ENCODE measurements at places on chromosomes 12 and 14.
A peak's percentile ranks its signal among the peaks of the same experiment; 100 is the strongest.

DNA sequence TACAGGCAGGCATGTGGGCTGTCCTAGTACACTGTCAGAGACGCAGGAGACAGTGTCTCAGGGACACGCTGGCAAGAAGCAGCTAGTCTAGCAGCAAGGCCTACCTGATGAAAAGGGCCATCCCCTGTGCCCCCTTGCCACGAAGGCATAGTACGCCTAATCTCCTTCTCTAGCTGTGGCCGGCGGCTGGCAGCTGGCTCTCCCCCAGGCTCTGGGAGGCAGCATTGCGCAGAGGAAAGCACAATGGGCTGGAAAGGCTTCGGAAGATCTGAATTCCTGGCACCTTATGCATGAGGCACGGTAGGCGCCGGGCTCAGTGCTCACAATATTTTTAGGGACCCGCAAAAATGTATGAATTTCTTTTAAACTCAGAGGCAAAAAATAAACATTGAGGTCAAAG is 16.0 kb upstream of the PLEKHH1 start:
- no peak for DNase-seq

DNA sequence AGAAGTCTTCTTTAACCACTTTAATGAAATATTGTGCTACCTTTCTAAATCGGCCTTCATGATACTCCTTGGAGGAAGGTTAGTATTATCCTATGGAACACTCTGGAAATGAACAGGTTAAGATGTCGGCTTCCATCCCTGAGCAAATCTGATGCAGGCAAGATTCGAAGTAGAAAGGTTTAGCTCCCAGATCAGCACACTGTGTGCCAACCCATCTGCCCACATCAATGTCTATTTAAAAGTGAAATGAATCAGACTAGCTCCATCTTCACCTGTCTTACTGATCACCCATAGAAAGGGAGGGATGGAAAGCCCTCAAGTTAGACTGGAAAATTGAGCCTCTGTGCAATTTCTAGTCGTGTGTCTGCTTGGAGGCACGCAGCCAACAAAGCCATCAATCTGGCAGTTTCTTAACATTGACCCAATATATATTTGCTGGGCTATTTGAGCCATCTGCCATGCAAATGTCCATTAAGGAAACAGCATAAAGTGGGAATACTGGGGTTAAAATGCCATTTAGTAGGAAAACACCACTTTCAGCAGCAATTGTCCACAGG is 506.1 kb downstream of the RMST start:
- DNase-seq: no peak

DNA sequence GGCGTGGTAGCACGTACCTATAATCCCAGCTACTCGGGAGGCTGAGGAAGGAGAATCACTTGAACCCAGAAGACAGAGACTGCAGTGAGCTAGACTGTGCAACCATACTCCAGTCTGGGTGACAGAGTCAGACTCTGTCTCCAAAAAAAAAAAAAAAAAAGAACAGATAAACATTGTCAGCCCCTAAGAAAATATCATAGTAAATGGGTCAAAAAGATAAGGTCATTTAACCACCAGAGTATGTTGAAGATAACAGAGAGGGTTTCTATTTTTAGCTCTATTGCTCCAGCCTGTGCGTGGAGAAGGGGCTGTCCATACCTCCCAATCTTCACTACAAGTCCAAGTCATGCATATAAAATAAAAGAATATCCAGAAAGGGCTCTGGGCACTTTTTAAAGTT is 15.4 kb downstream of the LGMN start:
- DNase-seq: no peak

DNA sequence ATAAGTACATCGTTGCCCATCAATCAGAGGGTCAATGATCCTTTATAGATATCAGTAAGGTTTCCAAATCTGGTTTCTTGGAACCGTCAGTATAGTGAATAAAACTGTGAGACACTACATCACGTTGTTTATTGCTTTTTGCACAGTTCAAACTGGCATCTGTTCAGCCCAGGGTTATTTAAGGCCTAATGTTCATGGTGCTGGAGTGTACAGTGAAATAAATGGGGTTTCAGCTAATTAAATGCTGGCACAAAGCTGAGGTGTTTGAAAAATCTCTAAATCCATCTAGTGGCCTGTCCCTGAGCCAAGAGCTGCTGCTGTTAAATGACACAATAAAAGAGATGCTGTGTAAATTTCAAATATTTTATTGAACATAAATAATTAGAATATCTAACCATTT is 69.9 kb downstream of the RPS29 start:
- no peak for DNase-seq

DNA sequence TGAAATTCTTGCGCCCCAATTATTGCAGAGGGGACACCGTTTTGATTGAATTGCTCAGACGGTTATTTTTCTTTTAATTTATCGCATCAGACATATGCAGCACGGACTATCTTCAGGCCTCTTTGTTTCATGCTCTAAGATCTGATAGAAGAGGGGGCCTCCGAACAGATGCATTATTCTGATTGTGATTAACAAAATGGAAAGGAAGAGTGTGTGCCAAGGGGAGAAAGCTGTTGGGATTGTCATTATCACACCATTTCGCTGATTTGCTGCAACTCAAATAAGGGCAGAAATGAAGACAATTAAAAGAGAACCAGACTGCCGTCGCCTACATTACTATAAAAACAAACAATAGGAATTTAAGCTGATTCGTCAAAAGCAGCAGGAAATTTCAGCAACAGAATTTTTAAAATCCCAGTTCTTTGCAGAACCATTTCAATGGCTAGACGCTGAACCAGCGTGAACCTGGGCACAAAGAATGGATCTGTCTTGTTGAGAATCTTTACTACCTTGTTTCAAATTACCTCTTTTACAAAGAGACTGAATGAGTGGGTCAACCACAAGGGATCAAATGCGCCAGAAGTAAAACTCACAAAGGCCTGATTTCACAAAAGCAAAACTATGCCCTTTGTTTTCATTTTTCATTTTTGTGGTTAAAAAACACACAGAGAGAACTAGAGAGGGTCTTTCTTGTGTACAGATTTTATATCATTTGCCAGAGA is 30.6 kb downstream of the TMEM132D start:
- DNase-seq: no peak

DNA sequence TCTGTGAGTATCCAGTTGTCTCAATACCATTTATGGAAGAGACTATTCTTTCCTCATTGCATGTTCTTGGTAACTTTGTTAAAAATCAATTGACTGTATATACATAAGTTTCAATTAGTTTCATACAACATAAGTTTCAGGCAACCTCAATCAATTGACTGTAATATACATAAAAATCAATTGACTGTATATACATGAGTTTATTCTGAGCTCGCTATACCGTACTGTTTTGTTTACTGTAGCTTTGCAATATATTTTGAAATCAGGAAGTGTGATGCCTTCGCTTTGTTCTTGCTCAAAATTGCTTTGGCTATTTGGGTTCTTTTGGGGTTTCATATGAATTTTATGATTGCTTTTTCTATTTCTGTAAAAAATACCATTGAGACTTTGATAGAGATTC is 392.0 kb downstream of the BTG1 start:
- no peak for DNase-seq

DNA sequence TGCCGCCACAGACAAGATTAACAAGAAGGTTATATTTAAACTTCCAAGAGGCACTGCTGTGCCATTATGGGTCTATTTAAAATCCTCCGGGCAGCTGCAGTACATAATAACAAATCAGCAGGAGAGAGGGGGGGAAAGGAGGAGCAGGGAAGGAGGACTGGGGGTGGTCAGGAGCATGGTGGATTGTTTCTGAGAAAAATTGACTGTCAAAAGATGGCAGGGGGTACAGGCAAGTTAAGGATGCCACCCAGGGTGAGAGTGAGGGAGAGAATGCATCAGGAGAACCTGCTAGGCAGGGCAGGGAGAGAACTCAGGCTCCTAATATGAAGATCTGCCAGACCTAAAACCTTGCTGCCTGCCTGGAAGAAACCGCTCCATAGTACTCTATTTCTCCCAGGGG is 181.8 kb downstream of the GRIN2B start:
- DNase-seq: no peak

DNA sequence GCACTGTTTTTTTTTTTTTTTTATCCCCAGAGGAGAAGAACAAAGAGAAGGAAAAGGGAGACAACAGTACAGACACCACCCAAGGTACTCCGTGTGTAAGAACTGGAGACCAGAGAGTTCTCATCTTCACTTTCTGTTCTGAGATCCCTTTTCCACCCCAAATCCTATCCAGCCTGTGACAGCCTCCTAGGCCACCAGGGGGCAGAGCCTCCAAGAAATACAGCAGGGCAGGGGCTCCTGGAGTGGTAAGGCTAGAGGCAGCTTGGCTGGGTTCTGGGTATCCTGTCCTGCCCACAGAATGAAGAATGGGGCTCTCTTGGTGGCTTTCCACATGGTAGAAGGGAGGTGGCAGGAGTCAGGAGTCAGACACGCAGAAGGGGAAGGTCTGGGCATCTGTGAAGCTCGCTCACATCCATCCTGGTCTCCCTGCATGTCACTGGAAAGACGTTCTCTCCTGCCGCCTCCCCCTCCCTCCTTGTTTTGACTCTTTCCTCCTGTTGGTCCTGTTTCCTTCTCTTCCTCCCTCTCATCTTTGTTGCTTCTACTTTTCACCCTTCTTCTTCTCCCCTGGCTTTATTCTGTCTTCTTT is 12.0 kb downstream of the CLSTN3 start:
- peak; percentile 63 for DNase-seq

GRCh38 chr14:104794631-104794992 is 936 bp downstream of the AKT1 start:
- no peak for DNase-seq

DNA sequence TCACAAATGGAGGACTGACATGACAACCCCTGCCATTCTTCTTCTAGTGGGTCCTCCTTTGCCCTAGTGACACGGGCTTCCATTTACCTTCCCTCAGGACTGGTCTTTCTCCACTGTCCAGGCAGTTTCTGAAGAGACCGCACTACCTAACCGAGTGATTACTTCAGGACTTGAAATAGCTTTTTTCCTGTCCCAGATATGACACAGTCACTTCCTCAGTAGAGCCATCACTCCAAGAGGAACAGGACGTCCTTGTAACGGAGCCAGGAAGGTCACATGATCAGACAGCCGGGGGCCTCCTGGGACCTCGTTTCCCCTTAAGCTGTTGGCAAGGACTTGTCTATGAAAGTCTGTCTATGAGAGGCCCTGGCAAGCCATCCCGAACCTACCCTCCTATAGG is 62.3 kb downstream of the FOS start:
- no peak for DNase-seq

- DNase-seq: no peak
These were observed 975.2 kb upstream of the NOVA1 start for GRCh38 chr14:27573018-27573417.

- DNase-seq: no peak
These were observed 6.6 kb downstream of the MAX start for GRCh38 chr14:65095633-65096205.

DNA sequence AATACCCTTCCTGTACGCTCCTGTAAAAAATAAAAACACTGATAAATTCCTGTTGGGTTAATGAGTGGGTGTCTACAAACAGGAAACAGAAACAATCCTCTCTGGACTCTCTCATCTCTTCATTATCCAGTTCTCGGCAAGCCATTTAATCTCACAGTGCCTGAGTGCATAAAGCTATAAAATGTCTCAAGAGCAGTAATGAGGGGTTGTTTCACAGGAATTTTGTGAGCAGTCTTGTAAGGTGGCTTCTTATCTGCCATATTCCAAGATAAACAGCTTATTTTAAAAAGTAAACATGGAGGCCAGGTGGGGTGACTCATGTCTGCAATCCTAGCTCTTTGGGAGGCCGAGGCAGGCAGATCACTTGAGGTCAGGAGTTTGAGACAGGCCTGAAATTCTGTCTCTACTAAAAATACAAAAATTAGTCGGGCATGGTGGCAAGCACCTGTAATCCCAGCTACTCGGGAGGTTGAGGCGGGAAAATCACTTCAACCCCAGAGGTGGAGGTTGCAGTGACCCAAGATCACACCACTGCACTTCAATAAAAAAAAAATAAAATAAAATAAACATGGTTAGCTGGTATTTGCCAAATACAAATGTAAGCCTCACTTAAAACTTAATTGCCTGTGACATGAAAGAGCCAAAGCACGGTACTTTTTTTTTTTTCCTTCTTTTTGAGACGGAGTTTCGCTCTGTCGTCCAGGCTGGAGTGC is 54.0 kb downstream of the CLIP1 start:
- no peak for DNase-seq

GRCh38 chr14:20327005-20327869 is 5.8 kb downstream of the CCNB1IP1 start:
- peak; percentile 75 for DNase-seq

DNA sequence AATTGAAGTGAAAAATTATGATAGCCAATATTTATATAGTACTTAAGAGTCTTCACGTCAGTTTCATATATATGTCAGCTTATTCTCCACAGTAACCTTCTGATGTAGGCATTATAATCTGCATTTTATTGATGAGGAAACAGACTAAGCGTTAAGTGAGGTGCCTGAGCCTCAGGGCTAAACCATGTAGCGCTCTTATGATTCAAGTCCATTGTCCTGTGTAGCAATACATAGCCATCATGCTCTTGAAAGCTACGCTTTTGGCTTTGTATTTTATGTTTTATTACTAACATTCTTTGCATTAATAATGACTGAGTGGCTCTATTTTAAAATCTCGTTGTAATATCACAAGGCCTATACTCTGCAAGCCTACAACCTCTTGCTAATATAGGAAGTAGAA is 79.0 kb downstream of the ANO6 start:
- no peak for DNase-seq

DNA sequence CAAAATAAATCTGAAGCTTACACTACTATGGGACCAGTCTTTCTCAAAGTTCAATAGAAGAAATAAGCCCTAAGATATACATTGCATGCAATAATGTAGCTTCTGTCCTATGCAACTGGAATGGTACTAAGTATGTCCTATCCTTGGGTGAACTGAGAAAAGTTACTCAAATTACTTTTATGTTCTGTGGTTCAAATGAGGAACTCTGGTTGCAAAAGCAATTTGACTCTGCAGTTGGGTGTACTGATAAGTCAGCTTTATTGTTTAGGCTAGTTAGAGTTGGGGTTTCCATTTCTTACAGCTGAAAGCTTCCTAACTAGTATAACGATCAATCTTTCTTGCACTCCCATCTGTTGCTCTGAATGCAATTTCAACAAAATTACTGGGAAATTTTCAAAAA is 29.2 kb downstream of the GPR135 start:
- DNase-seq: no peak
